ENCODE measurements at places on chromosomes 1 and 21.

DNA sequence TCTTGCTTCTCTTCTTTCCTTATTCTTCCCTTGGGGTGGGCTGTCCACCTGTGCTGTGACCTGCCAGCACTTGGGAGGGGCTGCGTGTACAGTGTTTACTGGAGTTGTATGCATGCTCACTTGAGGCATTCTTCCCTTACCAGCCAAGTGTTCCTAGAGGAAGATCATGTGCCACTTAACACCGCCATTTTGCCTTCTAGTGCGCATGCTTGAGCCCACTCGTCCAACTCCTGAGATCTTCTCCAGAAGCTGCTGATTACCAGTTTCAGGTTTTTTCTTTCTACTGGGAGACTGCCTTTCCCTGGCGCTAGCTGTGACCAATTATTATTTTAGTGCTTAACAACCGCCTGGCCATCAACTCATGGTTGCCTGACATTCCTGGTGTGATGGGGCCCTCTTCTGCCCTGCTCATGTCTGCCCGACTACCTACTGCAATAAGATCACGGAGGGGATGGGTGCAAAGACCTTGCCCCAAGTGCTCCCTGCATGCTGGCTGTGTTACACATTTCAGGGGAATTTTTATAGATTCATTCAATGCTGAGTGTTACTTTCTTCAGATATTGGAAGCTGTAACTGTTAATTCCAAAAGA, 74.2 kb upstream of the B3GALT5 start:
- no peak for DNase-seq

DNA sequence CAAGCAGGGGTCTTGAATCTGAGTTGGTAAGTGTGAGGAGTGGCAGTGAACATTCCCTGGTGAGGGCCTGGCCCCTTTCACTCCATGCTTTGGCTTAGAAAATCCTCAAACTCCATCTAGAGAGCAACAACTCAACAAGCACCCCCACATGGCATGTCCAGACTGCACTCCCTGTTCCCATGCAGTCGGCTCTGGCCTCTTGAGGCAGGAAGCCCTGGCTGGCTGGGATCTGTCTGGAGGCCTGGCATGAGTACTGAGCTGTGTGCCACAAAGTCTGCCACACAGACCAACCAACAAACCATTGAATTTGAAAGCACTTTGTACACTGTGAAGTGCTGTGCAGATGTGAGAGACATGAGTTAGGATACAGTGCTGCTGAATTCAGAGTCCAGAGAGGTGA, 25.2 kb downstream of the COA7 start:
- no peak for DNase-seq

DNA sequence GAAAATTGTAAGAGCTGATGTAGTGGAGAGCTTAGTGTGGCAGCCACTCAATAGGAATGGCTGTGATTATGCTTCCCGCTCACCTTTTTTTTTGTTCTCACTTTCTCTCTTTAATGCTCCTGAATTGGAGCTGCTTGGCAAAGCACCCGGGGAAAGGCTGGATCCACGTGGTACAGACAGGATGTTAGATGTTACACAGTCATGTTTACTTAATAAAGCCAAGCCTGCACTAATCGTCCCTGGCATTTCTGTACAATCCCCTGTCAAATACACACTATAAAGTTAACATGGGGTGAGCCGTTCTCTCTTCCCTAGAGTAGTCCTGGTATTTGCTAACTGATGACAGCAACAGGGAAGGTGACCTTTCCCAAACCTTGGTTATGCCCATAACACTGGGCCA, 187.8 kb downstream of the ZSCAN20 start:
- no peak for DNase-seq

DNA sequence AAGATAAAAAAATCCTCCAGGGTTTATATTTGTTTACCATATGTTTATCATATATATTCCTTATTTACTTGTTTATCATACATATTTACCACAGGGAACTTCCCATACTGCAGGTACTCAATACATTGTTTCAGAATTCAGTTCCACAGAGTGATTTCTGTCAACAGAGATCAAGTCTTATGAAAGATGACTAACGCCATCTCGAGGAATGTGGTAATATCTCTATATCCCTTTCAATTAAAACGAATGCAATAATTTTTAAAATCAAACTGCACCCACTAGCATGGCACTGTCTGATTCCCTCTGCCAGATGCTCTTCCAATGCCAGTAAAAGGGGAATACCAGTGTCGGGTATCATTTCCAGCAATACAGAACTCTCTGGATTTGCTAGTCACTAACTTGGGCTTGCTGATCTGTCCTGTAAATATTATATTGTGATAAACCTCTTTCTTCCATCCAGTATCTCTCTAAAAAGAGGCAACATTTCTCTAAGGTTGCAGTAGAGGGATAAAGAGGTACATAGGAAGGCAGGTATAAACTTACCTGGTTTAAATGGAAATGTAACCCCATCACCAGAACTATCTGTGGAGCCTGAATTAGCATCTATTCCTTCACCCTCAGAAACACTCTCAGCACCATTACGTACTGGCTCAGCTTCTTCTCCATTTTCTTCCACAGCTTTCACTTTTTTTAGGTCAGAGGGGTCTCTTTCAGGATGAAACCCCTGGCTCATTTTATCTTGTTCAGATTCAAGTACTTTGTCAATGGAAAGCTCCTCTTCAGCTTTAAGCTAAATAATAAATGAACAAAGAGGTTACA, 112.3 kb upstream of the HP1BP3 start:
- no peak for DNase-seq

DNA sequence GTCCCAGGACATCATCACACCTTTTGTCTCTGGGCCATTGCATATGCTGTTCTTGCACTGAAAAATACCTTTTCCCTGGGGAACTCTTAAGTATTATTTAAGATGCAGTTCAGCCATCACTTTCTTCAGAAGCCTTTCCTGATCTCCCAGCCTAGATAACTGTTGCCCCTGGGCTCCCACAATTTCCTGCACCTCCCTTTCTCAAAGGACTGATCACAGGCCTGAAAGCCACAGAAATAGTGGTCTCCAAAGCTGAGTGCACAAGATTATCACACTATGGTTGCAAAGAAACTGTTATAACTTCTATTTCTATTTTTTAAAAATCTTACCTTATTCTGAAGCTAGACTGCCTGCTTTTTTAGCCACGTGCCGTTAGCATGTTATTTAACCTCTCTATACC, 2.8 kb upstream of the ZSCAN20 start:
- DNase-seq, result no peak

DNA sequence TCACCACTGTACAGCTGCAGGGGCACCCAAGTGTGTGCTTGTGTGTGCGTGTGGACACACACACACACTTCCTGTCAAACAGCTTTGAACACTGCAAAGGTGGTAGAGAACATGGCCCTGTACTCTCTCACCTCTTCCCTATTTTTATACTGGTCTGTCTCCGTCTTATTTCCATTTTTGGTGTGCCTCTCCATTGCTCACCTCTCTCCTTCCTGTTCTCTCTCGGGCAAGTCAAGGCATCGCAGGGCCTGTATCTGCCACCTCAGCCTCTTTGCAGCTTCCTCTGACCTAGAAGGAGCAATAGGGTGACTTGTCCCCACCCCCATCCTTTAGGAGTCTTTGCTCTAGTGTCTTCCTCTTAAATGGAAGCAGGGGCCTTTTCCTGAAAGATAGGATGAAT, 2.2 kb downstream of the SMCP start:
- DNase-seq, result no peak

GRCh38 chr1:234001817-234002216, 97.3 kb downstream of the SLC35F3 start:
- no peak for DNase-seq

- DNase-seq, result no peak
Observed at GRCh38 chr1:171799166-171799565, 17.7 kb downstream of the METTL13 start.

GRCh38 chr1:41215623-41216022, 26.5 kb downstream of the SCMH1 start:
- DNase-seq, result no peak

GRCh38 chr1:109307274-109308021, 637 bp upstream of the MYBPHL start:
- DNase-seq, result peak; percentile 81

DNA sequence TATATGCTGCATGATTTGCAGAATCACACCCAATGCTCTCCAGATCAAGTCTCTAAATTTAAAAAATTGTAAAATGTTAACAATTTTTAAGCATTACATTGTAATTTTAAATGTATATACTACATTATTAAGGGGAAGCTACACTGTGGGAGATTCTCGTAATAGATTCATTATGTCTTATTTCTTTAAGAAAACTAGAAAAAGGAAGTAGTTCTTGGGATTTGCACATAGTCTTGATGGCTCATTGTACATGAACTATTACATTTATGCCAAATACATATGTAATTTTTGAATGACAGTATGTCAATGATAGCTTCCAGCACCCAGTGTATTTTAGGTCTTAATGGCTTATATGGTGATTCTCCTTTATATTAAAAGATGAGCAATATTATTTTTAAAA, 250.3 kb downstream of the PTPRC start:
- DNase-seq, result no peak

- DNase-seq, result no peak
Observed at GRCh38 chr1:21397813-21398188, 42.1 kb upstream of the NBPF3 start.

DNA sequence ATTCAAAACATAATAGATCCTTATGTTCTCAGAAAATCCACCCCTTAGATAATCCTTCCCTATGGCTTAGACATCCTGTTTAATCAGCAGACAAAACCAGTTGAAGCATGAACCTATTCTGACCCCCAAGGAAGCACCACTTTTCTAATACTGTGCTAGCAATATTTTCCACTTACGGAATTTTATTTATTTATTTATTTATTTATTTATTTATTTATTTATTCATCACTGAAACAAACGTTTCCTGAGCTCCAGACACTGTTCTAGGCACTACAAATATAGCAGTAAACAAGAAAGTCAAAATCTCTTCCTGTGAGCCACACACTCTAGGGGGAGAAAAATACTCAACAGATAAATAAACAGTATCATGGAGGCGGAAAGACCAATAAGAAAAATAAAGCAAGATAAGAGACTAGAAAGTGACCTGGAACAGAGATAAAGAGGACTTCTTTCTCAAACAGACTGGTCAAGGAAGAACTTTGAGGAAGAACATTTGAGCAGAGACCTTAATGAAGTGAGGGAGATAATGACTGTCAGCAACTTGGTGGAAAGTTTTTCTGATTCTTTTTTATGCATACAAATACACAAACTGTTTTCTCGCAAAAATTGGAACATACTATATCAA, 145.5 kb upstream of the POGK start:
- no peak for DNase-seq

GRCh38 chr1:106555571-106555970, 500.9 kb upstream of the PRMT6 start:
- DNase-seq, result no peak

DNA sequence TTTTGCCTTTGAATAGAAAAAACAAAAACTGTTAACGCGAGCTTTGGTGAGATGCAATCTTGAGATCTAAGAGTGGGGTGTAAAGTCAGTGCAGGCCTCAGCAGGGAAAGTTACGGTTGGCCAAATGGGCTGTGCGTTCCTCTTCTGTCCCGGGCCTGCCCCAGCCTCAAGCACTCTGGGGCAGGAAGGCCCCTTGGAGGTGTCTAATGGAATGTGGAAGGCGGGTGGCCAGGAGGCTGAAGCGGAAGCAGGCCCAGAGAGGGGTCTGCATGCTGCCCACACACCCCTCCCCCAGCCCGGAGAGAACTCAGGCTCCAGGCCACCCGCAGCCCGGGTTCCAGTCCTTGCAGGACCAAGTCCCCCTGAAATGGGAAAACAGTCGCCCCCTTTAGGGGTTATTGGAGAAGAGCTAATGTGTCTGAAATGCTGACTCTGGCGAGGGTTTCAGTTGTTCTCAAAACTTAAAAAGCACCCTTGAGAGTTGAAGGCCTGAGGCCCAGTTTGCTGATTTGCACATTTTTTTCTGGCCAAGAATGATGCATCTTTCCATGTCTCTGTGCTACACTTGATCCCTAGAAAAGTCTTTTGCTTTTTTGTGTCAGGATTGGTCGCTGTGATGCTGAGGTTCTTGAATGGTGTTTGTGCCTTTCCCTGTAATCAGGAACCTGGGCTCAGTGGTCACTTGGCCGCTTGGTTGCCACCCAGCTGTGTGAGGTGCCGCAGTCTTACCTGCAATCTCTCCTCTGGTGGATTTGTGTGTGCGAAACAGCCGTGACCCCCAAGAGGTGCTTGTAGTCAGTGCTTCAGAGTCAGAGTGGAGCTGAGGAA, 2.0 kb downstream of the COL18A1 start:
- no peak for DNase-seq

GRCh38 chr1:51463561-51463960, 55.5 kb downstream of the EPS15 start:
- no peak for DNase-seq

- no peak for DNase-seq
Observed at GRCh38 chr1:88433556-88433955, 250.5 kb upstream of the PKN2 start.

DNA sequence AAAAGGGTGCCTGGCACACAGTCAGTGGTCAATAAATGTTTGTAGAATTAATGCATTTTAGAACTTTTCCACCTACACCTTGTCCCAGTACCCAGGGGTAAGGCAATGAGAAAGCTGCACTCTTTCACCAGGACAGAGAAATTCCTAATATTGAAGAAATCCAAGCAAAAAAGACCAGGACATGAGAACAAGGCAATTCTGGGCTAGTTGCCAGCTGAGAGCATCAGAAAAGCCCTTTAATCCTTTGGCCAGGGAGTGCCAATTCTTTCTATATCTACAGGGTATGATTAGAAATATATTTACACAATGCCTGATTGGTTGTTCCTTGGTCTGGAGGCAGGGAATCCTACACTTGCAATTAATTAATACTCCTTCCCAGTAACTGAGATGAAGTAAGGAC, 492.4 kb upstream of the NFIA start:
- DNase-seq, result no peak

DNA sequence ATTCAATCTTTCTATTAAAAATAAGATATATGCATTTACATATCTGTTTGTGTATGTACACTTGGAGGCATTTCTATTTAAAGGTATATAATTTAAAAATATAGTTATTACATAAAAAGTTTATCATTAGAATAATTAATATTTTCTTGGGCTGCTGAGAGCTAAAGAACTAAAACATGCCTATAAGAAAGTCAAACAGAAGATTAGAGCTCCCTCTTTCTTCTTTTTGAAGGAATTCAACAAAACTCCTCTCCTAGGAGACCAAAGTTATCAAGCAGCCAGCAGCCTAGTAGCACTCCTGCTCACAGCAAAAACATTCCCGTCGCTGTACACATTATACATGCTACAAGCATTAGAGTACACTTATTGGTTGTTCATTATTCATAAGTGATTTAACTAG, 216.4 kb downstream of the VAV3 start:
- no peak for DNase-seq

GRCh38 chr1:174116042-174116441, 43.3 kb upstream of the RABGAP1L start:
- DNase-seq, result no peak

DNA sequence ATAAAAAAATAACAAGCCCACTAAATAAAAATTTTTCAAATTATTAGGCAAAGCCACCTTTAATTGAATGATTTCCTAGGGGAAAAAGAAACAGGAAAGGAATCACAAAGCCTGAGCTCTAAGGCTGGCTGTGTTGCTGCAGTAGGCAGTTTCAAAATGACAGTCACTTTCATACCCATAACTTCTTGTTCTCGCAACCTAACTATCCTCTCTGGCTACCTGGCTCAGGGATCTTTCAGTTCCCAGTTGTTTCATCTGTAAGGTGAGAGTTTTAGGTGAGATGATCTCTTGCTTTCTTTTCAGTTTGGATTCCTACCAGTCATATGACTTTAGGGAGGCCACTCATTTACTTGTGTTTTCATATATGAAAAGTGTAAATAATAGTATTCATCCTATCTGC, 226.1 kb downstream of the ASTN1 start:
- DNase-seq, result no peak

All from D341Med (cell line).